ENCODE measurements at places on chromosomes 12 and 14.

- DNase-seq: no peak
These were observed 1.7 kb downstream of the RALGAPA1 start for GRCh38 chr14:35807131-35807961.

DNA sequence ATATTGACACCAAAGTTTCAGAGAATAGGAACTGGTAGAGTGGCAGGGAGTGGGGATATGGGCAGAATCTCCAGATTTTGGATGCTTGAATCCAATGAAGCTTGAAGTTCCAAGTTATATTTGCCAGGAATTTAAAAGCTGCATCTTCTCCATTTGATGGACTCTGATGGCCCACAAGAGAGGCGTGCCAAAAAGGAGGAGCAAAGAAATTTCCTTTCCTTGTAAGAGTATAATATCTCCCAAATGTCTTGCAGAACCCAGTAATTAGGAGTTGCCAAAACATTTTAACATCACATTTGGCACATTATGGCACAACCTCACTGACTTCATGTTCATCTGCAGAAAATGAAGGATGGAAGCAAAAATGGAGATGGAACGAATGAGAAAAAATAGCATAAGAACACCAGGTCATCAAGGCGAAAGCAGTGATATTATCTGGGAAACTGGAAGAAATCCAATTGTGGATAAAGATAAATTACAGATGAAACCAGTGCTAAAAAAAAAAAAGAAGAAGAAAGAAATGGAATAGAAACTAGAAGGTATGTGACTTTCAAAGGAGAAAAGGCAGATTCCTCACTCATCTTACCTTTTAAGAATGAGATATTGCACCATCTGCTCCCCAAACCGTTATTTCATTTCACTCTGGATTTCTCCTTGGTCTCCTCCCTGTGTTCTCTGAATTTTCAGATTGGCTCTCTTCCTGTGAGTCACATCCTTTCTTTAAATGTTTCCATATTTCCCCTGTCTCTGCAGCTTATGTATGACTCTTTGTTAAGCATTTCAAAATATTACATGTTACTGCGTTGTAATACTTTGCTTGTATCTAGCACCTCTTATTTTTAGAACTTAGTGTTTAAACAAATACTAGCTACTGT lies 13.5 kb upstream of the FLRT2 start:
- DNase-seq: no peak

- no peak for DNase-seq
These were observed 480.5 kb downstream of the VRK1 start for GRCh38 chr14:97277711-97278110.

GRCh38 chr12:127388985-127389384 lies 878.0 kb upstream of the TMEM132C start:
- DNase-seq: no peak

- no peak for DNase-seq
These were observed 113.8 kb upstream of the C14orf180 start for GRCh38 chr14:104465482-104466390.

DNA sequence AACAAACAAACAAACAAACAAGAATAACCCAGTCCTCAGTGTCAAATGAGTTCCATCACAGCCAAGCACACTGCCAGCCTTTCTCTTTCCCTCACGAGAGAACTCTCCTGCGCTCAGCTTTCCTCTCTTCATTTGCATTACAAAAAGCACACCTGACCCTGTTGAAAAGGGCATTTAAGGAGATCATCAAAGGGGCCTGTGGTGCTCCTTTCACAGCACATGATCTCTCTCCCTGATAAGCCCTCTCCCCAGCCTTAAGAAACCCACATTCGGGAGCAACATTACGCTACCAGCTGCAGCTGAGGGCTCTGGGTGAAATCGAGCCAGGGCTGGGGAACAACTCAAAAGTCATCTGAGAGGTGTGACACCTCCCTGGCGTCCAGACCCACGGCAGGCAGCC lies 165.6 kb upstream of the TMCC3 start:
- no peak for DNase-seq

DNA sequence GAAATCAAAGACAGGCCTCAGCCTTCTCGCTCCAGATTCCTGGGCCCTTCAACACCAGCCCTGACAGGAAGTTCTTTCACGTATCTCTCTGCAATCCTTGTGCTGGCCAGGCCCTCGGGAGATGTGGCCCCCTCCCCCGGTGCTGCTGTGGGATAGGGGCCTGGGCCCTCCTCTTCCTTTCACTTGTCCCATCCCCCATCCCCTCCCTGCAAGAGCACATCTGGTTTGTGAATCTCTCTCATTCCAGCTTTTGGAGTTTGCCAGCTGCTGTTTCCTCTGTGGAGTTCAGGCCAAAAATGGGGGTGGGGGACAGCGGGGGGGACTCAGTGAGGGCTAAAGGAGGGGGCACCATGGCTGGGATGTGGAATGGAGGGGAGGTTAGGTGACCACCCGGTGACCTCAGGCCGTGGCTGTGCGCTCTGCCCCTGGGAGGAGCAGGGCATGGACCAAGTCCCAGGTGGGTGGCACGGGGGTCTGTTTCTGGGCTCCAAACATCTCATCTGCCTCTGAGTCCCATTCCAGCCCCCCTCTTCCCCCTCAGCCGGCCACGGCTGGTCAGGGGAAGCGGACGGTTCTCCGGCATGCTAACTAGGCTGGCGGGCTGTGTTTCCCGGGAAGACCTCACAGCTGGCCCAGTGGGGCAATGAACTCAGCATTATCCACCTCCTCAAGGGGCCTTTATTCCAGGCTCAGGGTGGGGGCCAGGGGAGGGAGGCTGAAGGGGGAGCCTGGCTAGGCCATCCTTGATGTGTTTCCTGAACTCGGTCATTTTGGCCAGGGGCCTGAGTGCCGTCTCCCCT lies 7.4 kb downstream of the LRP1 start:
- DNase-seq: no peak

DNA sequence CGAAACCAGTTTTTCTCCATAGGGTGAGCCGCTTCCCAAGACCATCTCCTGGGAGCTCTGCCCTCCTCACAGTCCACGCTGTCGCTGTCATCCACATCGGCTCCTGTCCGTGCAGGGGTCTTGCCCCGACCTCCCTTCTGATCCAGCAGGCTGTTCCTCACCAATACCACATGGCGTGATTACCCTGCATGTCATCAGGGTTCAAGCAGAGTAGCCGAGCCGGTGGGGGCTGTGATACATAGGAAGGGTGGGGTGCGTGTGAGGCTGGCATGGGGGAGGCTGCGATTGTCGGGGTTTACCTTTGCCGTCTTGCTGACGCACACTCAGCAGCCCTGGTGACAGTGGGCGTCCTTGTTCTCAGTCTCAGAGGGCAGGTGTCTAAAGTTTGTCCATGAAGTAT lies 17.0 kb downstream of the TEDC1 start:
- no peak for DNase-seq

- DNase-seq: no peak
These were observed 61.1 kb downstream of the RIMBP2 start for GRCh38 chr12:130655010-130655409.

DNA sequence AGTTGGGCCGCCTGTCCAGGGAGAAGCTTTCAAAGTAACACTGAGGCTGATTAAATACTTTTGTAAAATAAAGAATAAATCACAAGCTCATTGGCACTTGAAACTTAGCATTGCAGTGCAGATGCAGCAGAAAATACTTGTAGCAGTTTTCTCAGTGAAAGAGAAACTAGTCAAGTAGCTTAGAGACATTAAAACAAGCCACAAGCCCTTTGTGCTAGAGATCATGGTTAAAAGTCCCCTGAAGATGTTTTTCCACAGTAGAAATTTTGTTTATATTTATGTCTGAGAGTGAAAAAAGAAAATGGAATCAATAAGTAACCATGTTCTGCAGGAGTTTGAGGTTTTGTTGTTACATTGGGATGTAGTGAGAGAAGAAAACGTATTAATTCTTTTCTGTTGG lies 5.9 kb downstream of the PSEN1 start:
- DNase-seq: no peak

DNA sequence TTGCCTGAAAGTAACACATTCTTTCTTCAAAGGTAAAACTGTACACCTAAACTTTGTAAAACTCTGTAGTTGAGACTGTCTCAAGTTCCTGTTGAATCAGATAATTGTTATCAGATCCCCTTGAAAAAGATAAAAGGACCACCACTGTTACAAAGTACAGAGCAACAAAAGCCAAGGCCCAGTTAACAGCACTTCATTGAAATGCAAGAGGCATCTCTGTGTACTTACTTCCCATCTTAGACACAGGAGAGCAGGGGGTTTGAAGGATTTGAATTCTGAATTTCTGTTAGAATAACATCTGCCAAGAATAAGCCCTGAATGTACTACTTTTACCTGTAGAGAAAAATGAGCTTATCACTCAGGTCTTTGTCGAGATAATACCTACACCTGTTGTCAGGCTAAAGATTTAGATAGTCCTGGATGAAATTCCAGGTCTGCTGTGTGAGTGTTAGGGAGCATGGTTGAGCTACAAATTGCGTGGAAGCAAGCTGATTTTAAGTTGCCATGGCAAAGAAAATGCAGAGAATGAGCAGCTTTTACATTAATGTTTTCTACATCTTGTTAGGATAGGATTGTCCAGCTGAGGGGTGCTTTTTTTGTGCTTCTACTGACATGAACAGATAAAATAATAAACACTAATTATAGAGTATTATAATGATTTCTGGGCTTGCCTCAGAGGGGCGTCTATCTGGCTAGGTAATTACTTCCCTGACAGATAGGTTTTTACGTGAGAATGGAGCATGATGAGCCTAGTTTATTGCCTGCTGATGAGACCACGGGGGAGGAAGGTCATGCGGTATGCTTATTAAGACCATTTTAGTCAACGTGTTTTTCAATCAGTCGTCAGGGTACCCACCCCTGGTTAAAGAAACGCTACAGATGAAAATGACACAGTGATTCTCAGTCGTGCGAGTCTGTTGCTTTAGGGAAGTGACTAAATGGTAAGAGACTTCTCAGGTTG lies 309.2 kb downstream of the PAWR start:
- DNase-seq: no peak

DNA sequence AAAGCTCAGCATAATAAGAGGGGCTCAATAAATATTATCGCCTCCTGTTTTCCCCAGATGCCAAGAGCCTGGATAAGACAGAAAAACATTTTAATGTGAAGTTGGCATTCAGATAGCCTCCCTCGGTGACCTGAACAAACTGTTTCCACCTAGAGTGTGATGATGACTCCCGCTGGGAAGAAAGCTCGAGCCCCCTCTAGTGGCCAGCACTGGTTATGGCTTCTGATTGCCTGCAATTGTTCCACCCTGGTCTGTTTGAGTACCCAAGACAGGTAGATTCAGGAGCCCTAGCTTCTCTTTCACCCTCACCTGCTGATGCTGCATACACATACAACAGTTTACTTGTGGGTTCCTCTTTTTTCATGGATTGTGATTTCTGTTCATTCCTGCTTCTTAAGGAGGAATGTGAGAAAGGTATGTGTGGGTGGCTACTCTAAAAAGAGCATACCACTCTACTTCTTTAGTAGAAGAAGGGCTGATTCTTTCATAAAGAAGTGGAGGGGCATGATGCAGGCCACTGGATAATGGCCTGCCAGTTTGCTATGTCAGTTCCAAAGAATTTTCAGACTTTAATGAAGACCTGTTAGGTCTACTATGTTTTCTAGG lies 6.4 kb downstream of the ERG28 start:
- DNase-seq: peak; percentile 44

GRCh38 chr12:15732341-15733061 lies 56.7 kb downstream of the EPS8 start:
- DNase-seq: no peak

DNA sequence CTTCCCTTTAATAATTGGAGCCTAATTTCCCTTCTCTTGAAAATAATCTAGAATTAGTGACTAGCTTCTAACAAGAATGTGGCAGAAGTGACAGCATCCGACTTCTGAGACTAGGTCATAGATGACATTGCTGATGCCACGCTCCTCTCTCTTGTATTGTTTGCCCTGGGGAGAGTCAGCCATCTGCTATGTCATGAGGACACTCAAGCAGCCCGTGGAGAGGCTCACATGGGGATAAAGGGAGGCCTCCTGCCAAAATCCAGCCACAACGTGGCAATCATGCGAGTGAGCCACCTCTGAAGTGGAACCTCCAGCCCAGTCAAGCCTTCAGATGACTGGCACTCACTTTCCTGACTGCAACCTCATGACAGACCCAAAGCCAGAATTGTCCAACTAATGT lies 54.2 kb upstream of the LRRK2 start:
- no peak for DNase-seq

DNA sequence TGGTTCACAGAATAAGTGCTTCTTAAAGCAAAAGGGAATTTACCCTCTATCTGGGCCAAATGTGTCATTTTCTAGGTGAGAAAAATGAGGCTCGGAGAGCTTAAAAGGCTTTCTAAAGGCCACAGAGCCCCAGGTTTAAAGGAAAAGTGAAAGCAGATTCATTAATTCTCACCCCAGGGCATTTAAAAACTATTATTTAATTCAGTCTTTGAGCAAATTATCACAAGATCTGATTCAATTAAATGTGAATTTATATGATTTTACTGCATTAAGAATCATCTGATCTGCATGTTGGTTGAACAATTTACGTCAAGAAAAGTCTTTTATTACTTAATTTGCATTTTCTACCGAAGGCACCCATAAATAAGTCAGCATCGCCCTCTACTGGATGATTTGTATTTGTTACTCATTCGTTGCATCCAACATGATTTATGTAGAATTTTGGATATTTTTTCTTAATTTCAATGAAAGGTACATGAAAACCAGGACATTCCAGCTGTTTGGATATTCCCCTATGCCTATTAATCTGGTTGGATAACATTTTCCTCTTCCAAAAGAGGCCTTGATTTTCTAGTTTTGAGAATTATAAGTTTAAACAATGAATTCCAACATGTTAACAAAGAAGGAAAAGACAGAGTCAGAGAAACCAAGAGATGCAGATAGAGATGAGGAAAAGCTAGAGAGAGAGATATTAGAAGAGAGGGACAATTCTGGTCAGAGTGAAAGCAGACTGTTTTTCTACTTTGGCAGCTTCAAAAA lies 19.1 kb upstream of the DHRS7 start:
- DNase-seq: no peak

- DNase-seq: no peak
These were observed 13.1 kb downstream of the TMBIM4 start for GRCh38 chr12:66156654-66157053.

DNA sequence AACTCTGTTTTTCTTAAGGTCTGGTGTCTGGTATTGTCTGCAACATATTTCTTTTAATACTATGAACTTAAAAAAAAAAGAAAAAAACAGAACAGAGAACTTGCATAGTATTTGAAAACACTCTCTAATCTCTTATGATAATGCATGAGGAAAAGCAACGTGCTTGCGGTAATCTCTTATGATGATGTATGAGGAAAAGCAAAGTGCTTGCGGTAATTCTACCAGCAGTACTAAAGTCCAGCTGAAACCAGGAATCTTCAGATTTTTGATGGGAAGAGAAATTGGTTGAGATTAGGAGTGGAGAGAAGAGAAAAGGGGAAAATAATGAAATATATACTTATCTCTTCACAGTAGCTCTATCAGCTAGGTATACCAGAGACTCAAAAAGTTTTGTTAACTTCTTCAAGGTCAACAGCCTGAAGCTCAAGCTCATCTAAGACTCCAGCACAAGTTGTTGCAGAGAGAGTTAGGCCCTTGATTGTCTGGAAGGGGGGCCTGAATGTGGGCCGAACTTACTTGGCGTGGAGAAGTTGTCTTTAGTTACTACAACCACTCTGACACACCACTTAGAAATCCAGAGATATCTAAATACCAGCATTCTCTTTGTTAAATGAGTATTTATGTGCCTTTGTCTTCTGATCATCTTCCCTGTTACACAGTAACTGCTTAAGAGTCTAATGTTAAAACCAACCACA lies 240.4 kb downstream of the PRKD1 start:
- DNase-seq: no peak

All from GM18507 (cell line).